ENCODE measurements at places on chromosomes 13 and 19. TPM values are rescaled to one million over a fixed set of nuclear protein-coding genes. Genes with fewer than 3 reads are reported as not detected.

DNA sequence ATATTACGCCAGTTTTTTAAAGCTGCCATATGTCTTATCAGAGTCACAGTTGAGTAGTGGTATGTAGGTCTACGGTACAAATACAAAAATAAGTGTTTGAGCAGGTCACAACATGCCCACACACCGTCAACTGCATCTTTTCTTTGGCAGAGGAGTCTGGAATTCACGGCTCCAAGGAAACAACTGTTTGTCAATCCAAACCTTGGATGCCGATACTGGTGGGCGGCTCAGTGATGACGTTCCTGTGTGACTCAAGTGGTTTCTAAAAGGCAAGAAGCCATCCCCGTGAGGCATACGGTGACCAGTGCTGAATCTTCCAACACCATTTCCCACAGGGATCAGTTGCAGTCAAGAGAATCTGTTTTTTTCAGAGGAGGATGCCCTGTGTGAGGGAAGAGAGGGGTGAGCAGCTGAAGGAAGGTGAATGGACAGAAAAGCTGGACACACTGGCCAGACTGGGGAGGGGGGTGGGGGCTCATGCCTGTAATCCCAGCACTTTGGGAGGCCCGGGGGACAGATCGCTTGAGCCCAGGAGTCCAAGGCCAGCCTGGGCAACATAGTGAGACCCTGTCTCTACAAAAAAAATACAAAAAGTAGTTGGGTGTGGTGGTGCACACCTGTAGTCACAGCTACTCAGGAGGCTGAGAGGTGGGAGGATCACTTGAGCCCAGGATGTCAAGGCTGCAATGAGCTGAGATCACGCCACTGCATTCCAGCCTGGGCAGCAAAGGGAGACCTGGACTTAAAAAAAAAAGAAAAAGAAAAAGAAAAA, 22.8 kb upstream of the CEBPG start:
- DNase-seq, result no peak

GRCh38 chr19:7597689-7598088, 2.0 kb downstream of the CAMSAP3 start:
- DNase-seq, result no peak

Gene KCNN4
- total RNA-seq, result 0.64 TPM

GRCh38 chr19:41997121-41997850, 3.3 kb upstream of the ATP1A3 start:
- DNase-seq, result no peak

- DNase-seq, result no peak
Measured at GRCh38 chr19:55255618-55256423, 3.0 kb downstream of the PPP6R1 start.

All from osteocyte (in vitro differentiated cells).